Activated naive CD8-positive, alpha-beta T cell treated with anti-CD3 and anti-CD28 coated beads, Interleukin-2, amount 50 U/mL, for 16 hours (primary cell): ENCODE measurements at places on chromosomes 4 and X.

DNA sequence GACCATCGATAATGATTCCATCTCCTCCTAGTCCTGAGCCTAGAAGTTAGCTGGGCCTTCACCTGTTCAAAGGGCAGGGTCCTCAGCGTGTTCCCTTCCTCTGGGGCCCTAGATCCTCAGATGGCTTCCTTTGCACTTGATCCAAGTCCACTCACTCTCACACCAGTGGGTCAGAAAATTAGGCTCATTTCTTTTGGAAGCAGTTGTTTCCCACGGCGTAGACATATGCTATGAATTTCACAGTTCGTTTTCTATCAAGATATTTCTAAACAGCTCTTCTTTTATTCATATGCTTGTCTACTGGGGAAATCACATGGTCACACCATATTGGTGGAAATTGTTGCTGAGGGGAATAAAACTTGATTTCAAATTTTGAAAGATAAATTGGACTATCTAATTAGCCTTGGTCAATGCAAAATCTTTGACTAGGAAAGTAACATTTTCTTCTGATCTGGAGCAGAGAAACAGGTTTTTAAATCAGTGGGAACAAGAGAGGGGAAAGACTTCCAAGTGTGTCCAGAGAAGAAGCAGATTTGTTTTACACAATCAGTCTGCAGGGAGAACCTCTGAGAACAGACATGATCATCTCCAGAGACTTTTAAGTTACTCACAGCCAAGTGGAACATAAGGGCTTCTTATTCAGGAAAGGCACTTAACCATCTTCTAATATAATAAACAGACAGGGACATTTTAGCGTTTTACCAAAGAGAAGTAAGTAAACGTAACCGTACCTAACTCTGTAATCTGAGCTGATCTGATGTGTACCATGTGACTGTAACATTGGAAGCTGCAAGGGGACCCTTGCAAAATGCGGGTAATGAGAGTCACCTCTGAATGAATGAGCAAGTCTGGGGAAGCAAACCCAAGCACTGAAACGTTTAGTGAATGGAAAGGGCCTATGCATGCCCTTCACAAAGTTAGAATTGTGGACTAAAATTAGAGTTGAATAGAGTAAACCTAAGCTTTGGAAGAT is 455.7 kb upstream of the FAT1 start:
- no peak for DNase-seq

GRCh38 chr4:151484396-151485102 is 75.6 kb downstream of the FHIP1A start:
- no peak for DNase-seq

DNA sequence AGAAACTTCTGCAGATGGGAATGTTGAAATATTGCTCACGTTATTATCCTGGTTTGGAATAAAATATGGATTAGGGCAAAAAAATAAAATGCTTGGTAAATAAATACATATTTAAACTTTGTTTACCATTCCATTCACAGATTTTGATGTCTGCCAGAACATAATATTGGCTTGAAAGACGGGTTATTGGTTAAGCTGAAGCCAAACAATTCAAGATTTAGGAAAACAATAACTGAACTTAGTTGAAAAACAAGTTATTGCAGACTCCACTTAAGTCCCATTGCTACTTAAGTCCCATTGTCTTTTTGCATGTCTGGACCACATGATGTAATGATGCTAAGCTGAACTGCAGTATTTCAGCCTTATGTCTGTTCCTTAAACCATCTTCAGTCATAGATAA is 722.5 kb downstream of the FAT4 start:
- no peak for DNase-seq

GRCh38 chrX:104309169-104309568 is 54.4 kb upstream of the ESX1 start:
- DNase-seq = no peak

DNA sequence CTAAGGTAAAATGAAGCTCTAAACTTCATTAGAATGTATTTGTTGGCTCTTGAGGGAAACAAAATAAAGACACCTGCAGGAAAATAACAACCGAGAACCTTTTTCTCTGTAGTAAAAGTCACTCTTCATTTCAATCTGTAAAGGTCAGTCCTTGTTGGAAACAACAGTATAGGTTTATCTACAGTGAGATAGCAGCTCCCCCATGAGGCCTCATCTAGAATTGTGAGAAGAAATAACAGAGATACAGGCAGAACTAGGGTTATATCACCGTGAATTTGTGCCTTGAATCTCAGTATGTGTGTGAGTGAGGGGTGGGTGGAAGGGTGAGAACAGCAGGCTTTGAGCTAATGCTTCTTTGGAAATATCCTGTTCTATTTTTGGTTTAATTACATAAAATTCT is 107.8 kb upstream of the FMR1 start:
- no peak for DNase-seq

DNA sequence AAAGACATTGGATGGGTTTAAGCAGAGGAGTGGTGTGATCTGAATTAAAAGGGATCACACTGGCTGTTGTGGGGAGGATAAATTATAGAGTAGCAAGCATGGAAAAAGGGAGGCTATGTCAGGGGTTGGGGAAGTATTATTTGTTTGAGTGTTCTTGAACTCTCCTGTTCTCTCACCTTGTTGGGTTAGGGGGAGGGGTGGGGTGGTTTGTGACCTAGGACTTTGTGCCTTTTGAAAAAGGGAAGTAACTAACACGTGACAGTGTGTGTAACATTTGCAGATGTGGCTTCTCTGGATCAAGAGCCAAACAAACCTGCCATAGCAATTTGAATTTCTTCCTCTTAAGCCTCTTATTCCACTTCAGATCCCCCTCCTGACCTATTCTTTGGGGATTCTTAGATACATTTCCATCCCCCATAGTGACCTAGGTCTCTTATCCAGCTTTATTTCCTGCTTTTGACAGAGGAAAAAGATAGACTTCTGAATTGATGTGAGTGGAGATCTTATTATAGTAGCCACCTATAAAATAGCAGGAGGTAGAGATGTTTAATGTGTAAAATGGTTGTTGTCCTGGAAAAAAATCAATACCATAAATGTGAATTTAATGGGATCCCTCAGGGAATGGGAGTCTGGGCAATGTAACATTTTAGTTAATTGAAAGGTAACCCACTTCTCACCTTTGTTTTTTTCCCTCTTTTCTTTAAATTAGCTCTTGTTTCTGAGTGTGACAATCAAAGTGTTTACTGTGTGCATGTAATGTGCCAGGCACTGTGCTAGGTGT is 120.4 kb downstream of the CT47B1 start:
- no peak for DNase-seq

- no peak for DNase-seq
Measured at GRCh38 chr4:189792924-189793618, 147.6 kb upstream of the FRG1 start.
